Right kidney (tissue), 9 donors: ENCODE measurements at places on chromosomes 7 and 10.

- no peak for DNase-seq
Measured at GRCh38 chr7:109844362-109844761, 1246.6 kb upstream of the LRRN3 start.

GRCh38 chr10:97533888-97534287, 35.2 kb downstream of the UBTD1 start:
- no peak for DNase-seq

GRCh38 chr7:69025249-69025648, 573.0 kb upstream of the AUTS2 start:
- DNase-seq = no peak

DNA sequence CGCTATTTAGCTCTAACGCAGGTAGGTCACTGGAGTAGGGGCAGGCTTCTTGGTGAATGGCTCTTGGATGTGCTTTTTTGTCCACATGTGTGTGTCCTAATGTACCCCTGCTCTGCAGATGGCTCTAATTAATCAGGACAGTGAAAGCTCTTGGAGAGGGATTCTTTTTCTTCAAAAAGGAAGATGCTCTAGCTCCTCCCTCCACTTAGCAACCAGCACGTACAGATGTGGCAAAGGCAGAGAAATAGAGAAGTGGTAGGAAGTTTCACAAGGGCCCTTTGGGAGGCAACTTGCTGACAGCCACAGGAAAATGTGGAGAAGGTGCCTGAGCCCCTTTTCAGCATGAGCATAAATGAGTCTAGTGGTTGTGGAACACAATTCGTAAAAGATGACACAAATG, 221.7 kb downstream of the PLXNA4 start:
- DNase-seq = no peak

GRCh38 chr10:4230036-4230435, 445.0 kb upstream of the KLF6 start:
- DNase-seq = no peak

GRCh38 chr7:141785706-141786552, 4.1 kb upstream of the TAS2R5 start:
- peak; percentile 6 for DNase-seq

GRCh38 chr7:112067632-112068540, 138.3 kb downstream of the DOCK4 start:
- DNase-seq = no peak

- DNase-seq = no peak
Measured at GRCh38 chr10:102779680-102780526, 36.2 kb downstream of the WBP1L start.

- DNase-seq = no peak
Measured at GRCh38 chr7:139854803-139855497, 25.9 kb downstream of the TBXAS1 start.

DNA sequence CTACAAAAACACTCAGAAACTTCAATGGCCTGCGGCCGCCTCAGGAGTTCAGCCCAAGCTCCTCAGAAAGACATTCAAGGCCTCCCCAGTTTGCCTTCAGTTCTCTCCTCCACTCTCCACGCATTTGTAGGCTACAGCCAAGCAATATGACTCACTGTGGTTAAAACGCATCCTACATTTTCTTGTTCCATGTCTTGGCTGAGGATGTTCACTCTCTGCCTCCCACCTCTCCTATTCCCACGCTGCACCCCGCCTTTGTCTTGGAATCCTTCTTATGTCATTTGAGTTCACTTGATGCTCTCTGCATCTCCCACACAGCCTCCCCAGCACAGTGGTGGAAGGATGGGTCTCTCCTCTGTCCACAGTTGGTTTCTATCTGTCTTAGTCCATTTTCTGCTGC, 184.8 kb downstream of the NPSR1 start:
- no peak for DNase-seq

- DNase-seq = peak; percentile 96
Measured at GRCh38 chr7:150368096-150368883, at the start of gene REPIN1. Gene REPIN1 (plus strand): TSS chr7:150368822. CDS start chr7:150369712, 890 bp downstream.

GRCh38 chr10:93464776-93465388, 17.3 kb downstream of the MYOF start:
- DNase-seq = no peak

GRCh38 chr7:66330961-66331360, 125.8 kb downstream of the TPST1 start:
- DNase-seq = no peak

DNA sequence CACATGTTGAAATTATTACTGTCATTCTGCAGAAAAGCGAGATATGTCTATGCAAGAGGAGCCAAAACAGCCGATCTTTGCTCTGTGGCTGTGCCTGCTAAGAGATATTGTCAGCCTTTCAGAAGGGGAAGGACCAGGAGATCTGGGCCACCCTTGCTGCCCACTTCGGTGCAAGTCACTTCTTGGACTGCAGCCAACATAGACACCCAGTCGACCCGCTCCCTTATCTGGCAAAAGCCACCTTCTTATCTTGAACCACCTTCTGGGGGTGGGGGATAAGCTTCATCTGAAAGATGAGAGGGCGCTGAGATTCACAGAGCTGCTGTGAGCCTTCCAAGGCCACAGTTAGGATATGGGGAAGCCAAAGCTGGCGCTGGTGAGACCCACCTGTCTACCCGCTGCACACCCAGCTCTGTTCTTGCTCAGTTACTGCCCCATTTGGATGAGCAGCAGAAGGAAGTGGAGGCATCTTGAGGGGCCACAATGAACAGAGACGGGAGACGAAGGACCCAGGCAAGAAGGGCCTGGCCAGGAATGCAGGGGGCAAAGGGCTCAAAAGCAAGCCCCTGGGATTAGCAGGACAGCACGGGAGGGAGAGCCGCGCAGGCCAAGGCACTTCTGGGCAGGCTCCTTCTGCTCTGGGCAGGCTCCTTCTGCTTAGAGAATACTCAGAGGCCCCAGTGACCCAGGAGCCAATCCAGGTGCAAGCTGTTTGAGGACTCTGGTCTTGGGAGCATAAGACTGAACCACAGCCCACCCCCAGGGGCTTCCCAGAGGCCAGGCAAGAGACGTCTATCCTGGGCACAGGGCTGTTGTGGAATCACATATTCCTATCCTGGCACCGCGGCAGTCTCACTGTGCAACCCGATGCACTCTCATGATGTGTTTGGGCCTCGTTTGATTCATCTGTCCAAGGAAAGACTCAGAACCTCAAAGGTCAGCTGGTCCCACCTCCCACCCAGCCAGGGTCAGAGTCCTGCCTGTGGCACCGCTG, 38.4 kb upstream of the NPFFR1 start:
- no peak for DNase-seq

GRCh38 chr7:142787783-142788182, 17.0 kb downstream of the PRSS2 start:
- DNase-seq = no peak

- DNase-seq = no peak
Measured at GRCh38 chr7:96183163-96183670, 138.7 kb downstream of the SLC25A13 start.

GRCh38 chr7:50226145-50226544, 78.4 kb upstream of the IKZF1 start:
- DNase-seq = no peak

DNA sequence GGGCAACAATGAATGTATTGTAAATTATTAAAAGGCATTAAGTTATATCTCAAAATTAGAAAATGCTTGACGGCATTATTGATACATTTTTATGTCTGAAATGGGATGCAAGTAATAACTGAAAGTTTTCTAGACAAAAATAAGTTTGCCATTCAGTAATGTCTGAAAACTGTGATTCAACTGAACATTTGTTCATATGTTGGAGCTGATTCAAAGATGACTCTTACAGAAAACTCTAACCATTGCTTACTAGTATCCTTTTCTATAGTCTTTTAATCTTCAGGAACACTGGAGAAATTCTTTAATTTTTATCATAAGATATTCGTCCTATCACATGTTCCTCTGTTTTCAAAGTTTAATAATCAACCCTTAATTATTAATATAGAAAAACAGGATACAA, 71.1 kb upstream of the TFEC start:
- DNase-seq = no peak

- DNase-seq = peak; percentile 74
Measured at GRCh38 chr7:128883622-128884448, 21.2 kb downstream of the ATP6V1F start.

GRCh38 chr10:108598831-108599230, 1324.5 kb downstream of the XPNPEP1 start:
- DNase-seq = no peak

- no peak for DNase-seq
Measured at GRCh38 chr10:132238371-132239125, 51.8 kb downstream of the DPYSL4 start.

DNA sequence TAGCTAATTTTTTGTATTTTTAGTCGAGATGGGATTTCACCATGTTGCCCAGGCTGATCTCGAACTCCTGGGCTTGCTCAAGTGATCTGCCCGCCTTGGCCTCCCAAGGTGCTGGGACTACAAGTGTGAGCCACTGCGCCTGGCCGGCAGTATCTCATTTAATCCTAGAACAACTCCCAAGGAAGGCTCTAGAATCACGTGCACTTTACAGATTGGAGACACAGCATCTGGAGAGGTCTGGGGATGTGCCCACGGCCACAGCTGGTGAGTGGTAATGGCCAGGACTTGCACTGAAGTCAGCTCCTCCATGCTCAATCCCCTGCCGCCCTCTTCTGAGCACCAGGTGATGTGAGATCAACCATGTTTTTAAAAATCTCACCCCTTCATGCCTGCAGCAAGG, 43.1 kb downstream of the CARD11 start:
- DNase-seq = no peak

- DNase-seq = no peak
Measured at GRCh38 chr7:115054478-115055065, 132.7 kb downstream of the MDFIC start.

DNA sequence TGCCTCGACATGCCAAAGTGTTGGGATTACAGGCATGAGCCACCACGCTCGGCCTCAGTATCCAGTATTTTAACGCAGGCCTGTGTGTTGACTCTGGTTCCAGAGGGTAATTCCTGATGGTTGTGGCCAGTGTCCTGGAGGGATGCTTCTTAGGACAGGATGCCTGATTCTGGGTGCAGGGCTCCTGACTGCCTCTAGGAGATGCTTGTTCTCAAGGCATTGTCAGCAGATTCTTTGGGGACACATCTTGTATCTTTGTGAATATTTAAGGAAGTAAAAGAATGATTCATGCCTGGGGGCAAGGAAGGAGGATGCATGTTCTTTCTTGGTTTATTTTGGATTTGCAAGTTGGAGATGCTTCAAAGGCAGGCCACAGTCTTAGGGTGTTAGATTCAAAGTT, 2.2 kb downstream of the ZDHHC4 start:
- DNase-seq = no peak
